C1 segment of cervical spinal cord (tissue), 14 donors: ENCODE measurements at places on chromosomes 1 and 21.

DNA sequence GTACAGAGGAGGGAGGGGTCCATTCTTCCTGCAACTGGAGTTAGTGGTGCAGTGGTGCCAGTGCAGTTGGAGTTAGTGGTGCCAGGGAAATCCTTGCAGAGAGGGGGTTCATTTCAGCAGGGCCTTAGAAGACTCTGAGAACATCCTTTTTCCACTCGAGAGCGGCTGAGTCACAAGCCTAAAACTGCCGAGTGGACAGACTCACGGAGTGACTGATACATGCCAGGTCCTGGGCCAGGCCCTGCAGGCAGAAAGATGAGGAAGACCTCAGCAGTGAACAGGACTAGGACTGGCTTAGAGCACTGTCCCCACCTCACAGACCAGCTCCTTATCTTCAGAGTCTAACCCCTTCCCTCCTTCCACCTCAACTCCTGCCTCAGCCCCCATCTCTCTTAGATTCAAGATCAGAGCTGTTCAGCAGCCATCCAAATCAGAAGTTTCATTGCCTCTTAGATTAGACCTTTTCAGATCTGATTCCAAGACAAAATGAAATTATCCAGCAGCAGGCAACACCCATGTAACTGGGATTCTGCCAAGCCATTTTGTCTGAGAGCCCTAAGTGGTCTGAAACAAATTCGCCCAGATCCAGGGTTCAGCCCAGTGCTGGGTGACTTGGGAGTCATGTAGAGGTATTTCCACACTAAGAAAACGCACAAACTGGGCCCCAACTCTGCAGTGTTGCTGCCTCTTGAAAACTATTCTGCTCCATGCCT, 12.7 kb upstream of the IKBKE start:
- no peak for DNase-seq

DNA sequence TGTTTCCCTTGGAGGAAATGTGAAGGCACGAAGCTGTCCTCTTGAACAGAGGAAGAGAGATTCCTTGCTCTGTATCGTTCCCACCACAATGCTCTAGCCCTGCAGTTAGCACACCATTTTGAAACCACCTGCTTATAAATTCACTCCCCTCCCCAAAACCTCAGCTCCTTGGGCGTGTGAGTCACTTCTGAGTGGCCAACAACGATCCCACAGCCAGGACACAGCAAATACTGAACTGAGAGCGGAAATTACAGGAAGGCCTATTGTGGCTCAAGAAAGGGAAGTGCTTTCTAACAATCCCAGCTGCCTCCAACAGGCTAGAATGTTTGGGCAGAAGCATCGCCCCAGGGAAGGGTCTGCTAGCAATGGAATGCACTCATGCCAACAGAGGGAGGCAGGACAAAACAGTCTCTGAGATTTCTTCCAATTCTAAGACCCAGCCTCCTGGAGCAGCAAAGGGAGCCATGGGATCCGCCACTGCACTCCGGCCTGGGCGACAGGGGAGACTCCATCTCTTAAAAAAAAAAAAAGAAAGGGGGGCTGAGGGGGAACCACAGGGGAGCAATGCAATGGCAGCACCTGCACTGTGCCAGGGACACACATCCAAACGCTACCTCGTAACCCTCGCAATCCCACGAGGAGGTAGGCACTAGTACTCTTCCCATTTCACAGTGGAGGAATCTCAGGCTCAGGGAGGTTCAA, 1.9 kb downstream of the TMEM53 start:
- DNase-seq: no peak

- DNase-seq: no peak
Observed at GRCh38 chr1:170085091-170085490, 10.6 kb upstream of the KIFAP3 start.

- DNase-seq: no peak
Observed at GRCh38 chr1:34829250-34829649, 30.3 kb downstream of the SMIM12 start.

DNA sequence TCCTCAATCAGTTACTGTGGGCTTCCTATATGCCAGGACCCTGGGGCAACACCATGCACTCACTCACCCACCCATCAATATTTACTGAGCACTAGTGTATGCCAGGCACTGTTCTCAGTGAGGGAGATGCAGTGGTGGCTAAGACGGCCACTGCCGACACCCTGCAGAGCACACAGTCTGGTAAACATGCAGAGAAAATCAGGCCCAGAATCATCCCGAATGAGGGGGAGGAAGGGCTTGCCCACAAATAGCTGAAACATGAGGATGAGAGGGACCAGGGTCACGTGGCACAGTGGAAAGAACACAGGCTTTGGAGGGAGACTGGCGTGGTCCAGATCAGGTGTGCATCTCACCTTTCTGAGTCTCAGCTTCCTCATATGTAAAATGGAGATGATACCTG, 89.2 kb upstream of the IGSF21 start:
- no peak for DNase-seq

GRCh38 chr1:1564268-1564667, 10.4 kb downstream of the SSU72 start:
- no peak for DNase-seq

GRCh38 chr1:34907487-34908090, 21.9 kb downstream of the DLGAP3 start:
- DNase-seq: no peak

DNA sequence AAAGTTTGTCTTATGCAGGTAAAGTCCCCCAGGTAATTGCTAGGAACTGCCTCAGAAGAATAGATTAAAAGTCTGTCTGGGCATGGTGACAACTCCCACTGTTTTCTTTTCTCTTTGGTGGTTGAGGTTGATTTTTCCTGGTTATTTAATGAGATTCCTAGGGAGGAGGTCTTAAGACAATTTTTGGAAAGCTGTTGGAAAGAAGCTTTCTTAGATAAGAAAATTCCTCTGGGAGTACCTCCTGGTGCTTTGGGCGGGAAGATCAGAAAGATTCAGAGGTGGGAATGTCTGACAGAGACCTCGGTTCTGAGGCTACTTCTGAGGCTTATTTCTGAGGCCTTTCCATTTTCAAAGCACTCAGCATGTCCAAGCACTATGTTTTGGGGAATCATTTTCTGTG, 25.0 kb upstream of the IVNS1ABP start:
- DNase-seq: no peak

DNA sequence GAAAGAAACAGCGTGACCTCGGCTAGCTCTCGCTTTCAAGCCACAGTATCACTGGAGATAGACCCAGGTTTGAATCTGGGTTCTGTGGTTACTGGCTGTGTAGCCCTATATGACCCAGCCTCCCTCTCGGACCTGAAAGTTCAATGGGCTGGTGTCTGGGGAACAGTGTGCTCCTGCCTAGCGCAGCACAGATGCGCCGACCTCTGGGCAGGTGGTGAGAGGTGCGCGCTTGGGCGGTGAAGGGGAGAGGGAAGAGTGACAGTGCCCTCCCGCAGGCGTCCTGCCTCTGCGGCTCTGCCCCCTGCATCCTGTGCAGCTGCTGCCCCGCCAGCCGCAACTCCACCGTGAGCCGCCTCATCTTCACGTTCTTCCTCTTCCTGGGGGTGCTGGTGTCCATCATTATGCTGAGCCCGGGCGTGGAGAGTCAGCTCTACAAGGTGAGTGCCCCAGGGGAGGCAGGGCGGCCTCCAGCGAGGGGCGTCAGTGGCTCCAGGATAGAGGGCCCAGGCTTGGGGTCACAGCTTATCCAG, 10.5 kb downstream of the SERINC2 start:
- DNase-seq: no peak

- DNase-seq: no peak
Observed at GRCh38 chr1:201267481-201268229, 15.7 kb upstream of the PKP1 start.

DNA sequence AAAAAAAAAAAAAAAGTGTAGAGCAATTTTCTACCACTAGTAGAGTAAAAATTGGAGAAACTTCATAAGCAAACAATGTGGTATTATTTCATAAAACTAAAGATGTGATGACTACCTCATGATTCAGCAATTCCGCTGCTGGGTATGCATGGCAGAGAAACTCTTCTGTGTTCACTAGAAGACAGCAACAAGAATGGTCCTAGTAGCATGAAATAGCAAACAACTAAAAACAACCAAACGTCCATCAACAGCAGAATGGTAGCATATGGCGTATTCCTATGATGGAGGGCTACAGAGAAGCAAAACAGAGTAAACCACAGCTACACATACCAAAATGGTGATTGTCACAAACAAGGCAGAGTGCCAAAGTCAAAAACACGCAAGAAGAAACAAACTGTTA, 18.9 kb downstream of the HTR1D start:
- no peak for DNase-seq

DNA sequence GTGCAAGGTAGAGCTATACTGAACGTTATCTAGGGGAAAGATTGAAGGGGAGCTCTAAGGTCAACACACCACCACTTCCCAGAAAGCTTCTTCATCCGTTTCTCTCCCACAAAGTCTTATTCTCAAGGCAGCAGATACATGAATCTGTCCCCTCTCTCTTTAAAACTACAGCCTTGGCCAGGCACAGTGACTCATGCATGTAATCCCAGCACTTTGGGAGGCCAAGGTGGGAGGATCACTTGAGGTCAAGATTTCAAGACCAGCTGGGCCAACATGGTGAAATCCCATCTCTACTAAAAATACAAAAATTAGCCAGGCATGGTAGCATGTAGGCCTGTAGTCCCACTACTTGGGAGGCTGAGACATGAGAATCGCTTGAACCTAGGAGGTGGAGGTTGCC, 8.1 kb downstream of the CYP4X1 start:
- no peak for DNase-seq
